ENCODE measurements at places on chromosomes 13 and 19.

DNA sequence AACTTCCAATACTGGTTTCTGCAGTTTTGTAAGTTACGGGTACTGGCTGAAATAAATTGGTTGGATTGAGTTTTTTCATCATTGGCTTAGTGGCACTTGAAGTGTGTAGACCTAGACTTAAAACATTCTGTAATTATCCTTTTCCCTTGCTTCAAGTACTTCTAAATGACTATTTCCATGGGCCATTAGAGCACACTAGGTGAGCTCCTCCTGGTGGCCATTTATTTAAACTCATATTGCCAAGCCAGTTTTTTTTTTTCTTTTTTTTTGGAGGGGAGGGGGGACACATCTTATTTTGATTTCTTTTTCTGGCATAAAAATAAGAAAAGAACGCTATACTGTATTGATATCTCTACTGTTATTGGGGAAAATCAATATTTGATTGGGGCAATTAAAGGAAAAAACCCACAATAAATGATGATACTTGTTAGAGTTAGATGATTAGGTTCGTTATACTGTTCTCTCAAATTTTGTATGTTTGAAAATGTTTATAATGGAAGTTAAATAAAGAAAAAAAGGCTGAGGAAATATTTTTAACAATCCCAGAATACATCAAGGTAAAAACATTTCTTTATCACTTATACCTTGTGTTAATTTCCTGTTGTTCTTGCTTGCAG lies 82.9 kb downstream of the PDS5B start:
- no peak for DNase-seq

DNA sequence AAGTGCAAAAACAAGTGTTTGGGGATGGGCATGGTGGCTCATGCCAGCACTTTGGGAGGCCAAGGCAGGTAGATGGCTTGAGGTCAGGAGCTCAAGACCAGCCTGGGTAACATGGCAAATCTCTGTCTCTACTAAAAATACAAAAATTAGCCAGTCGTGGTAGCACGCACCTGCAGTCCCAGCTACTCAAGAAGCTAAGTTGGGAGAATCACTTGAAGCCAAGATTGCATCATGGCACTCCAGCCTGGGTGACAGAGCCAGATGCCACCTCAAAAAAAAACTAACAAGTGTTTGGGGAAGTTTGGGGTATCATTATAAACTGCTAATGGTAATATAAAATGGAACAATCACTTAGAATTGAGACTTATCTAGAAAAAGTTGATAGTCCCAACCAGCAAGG lies 24.6 kb downstream of the XPO4 start:
- no peak for DNase-seq

GRCh38 chr19:35793381-35794165 lies 18.2 kb downstream of the ARHGAP33 start:
- DNase-seq = no peak

DNA sequence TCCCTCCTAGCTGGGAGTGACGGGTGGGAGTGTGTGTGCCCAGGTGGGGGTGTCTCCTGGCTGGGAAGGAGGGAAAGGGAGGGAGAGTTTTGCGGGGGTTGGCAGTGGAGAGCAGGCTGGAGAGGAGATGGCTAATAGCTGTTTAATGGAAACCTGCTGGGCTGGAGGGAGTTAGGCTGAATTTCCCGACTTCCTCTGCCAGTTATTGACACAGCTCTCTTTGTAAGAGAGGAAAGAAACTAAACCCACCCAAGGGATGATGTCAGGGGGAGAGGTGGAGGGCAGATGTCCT lies 10.2 kb upstream of the ILF3 start:
- DNase-seq = no peak

DNA sequence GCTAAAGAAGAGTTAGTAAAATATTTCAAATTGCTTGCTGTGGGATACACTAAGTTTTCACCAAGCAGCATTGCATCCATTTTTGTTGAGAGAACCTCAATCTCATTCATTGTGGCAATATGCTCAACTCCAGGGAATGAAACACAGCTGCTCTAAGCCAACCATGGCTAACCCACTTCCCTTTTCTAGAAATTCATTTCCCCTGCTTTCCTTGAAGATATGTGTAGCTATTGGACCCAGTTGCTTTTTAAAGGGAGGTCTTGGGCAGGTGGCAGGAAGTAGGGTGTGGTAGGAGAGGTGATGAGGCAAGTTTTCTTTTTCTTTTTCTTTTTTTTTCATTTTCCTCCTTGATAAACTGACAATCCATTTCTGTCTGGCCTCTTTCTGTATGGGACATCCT lies 452.2 kb downstream of the FGF14 start:
- DNase-seq = no peak

All from CD4-positive, alpha-beta T cell (primary cell).